ENCODE measurements at places on chromosomes 13 and 19. TPM values are rescaled to one million over a fixed set of nuclear protein-coding genes. Genes with fewer than 3 reads are reported as not detected.

The CRX gene
- not detected for total RNA-seq

The RPS19 gene
- total RNA-seq, result 3,531 TPM

The CADM4 gene
- 0.22 TPM for total RNA-seq

The RFX1 gene
- total RNA-seq, result 12.6 TPM

The ZNF540 gene
- 0.58 TPM for total RNA-seq

The PDX1 gene
- total RNA-seq, result not detected

The SMIM44 gene
- total RNA-seq, result not detected

The LGALS14 gene
- 0.69 TPM for total RNA-seq

The MICU2 gene
- total RNA-seq, result 43.2 TPM

The DDX39A gene
- total RNA-seq, result 260 TPM

- ATAC-seq, result no peak
Measured at GRCh38 chr19:52635786-52636570, 2.2 kb downstream of the ZNF83 start.

- no peak for ATAC-seq
Measured at GRCh38 chr13:110195547-110196485, 111.1 kb downstream of the COL4A1 start.

DNA sequence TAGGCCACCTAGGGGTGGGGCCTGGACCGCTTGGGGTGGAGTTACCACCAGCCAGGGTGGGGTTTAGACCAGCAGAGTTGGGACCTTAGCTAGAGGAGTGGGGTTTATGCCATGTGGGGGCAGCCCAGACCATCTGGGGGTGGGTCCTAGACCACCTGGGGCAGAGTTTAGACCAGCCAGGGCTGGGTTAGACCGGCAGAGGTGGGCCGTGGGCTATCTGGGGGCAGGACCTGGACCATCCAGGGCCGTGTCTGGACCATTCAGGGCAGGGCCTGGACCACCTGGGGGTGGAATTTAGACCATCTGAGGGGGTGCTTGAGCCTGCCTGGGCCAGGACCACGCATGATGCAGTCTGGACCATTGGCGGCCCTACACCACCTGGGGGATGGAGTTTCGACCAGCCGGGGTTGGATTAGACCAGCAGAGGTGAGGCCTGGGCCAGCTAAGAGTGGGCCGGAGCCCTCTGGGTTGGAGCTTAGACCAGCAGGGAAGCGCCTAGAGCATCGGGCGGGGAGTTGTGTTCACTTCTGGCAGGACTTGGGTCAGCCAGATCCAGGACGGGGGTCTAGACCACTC lies 10.0 kb upstream of the CACNG6 start:
- no peak for ATAC-seq

- ATAC-seq, result no peak
Measured at GRCh38 chr13:37351211-37351610, 245.7 kb upstream of the CSNK1A1L start.

DNA sequence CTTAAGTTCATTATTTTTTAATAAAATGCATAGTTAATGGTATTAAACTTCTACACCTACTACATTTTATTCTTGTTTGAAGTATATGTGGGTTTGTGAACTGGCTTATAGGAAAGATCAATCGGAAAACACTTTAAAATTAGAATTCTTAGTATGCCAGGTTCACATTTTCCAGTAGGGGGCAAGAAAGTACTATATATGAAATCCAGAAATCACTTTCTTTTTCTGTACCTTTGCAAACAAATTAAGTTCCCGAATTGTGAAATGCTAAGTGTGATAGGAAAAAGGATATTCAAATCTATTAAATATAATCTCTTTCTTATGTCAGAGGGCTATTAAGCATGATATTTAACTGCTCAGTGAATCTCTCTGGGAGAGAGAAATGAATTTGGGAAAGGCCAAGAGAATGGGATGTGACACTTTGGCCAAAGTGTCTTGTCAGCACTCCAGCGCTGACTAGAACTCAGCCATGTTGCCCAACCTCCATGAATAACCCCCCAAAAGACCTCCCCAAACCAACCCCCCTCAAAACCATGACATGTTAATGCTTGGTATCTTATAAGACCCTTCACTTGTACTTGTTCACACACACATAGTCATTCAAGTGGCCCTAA lies 122.6 kb upstream of the SLC10A2 start:
- ATAC-seq, result no peak

- ATAC-seq, result no peak
Measured at GRCh38 chr13:94056362-94056990, 423.0 kb downstream of the DCT start.

- ATAC-seq, result peak; percentile 65
Measured at GRCh38 chr19:15463861-15464371, 428 bp downstream of the RASAL3 start.

- no peak for ATAC-seq
Measured at GRCh38 chr13:25432691-25433090, 60.9 kb downstream of the ATP8A2 start.

GRCh38 chr13:106416645-106417044 lies 118.8 kb downstream of the EFNB2 start:
- no peak for ATAC-seq

DNA sequence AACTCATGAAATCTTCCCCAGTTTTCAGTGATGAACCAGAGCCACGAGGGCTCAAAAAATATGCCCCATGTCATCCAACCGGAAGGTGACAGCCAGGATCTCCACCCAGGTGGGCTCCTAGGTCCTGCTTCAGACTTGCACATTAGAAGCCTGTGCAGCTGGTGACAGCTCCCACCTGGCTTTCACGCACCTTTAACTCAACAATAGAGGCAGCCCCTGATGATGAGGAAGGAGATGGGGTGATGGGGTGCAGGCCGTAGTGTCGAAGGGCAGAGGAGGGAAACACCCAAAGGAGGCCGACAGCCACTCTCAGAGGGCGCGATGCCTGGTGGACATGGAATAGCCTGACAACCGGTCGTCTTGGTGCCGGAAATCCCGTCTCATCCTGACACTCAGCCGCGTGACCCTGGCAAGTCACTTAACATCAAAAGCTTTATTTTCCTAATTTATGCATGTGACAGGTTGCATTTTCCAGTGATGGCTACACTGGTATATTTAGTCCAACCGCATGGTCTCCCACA lies 118.0 kb downstream of the SOX1 start:
- no peak for ATAC-seq

- no peak for ATAC-seq
Measured at GRCh38 chr19:46972311-46972710, 47.3 kb upstream of the NPAS1 start.

DNA sequence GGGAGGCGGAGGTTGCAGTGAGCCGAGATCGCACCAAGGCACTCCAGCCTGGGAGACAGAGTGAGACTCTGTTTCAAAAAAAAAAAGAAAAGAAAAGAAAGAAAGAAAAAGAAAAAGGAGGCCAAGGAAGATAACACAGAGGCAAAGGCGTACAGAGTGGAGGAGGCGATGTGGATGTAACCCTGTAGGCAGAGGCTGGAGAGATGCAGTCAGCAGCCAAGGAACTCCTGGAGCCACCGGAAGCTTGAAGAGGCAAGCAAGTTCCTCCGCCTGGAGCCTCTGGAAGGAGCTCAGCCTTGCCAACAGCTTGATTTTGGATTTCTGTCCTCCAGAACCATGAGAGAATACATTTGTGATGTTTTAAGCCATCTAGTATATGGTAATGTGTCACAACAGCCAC lies 6.7 kb upstream of the CCDC8 start:
- ATAC-seq, result no peak

DNA sequence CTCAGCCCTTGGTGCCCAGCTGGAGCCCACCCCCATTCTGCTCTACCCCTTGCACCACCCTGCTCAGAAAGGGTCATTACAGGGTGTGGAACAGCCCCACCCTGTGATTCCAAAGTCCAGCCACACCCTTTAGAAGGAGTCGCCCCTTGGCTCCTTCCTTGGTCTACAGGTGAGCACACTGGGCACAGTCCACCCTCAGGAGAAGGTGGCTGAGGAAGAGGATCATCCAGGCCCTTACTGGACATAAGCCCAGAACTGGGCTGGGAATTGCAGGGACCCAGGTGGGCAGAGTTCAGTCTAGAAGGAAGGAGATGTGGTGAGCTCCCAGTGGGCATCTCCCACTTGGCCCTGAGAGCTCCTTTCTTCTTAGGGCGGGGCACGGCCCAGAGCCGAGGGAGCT lies 8.6 kb downstream of the SLC46A3 start:
- ATAC-seq, result no peak

- ATAC-seq, result no peak
Measured at GRCh38 chr13:35548790-35549189, 72.3 kb upstream of the MAB21L1 start.

- peak; percentile 46 for ATAC-seq
Measured at GRCh38 chr19:40716031-40716481, 630 bp downstream of the COQ8B start.

GRCh38 chr19:45306040-45306439 lies 16.6 kb downstream of the CKM start:
- ATAC-seq, result no peak

DNA sequence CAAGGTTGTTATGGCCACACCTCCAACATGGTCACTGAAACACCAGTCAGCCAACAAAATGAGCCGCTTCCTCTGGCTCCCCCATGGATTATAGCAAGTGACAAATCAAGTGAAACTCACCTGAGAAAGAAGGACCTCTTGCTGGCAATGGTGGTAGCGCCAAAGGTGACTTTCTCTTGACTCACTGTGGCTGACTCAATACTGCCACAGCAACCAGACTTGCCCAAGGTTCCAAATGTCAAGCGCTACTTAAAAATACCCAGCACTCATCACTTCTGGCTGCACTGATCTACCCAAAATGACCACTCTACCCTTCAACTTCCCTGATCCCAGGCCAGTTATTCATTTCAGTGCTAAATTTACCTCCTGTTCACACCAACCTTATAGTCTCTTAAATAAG lies 495.5 kb downstream of the FOXO1 start:
- ATAC-seq, result peak; percentile 95

DNA sequence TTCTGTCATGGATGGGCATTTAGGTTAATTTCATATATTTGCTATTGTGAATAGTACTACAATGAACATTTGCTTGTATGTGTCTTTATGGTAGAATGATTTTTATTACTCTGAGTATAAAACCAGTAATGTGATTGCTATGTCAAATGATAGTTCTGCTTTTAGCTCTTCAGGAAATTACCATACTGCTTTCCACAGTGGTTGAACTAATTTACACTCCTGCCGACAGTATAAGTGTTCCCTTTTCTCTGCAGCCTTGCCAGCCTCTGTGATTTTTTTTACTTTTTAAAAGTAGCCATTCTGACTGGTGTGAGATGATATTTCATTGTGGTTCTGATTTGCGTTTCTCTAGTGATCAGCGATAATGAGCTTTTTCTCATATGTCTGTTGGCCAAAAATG lies 6.5 kb downstream of the SIGLEC7 start:
- no peak for ATAC-seq

GRCh38 chr19:11574689-11575088 lies 2.8 kb downstream of the ACP5 start:
- peak; percentile 81 for ATAC-seq

Measured in activated T-helper 17 cell treated with anti-CD3 and anti-CD28 coated beads, Interleukin-2, amount 50 U/mL, for 72 hours (primary cell).